Ovary (tissue), 10 donors: ENCODE measurements at places on chromosomes 2 and 18. TPM values are rescaled to one million over a fixed set of nuclear protein-coding genes. Genes with fewer than 3 reads are reported as not detected.

The TGFA gene
- 0.08 TPM for total RNA-seq

- no peak for DNase-seq
- no peaks in the 10 kb centered on the region for H3K4me1 ChIP-seq
- H3K4me3 ChIP-seq = no peak overlapping the region
- H3K27me3 ChIP-seq = no peaks in the 10 kb centered on the region
- no peak overlapping the region for H3K27ac ChIP-seq
These were observed 36.7 kb downstream of the DYNC1I2 start for GRCh38 chr2:171723716-171724683.

DNA sequence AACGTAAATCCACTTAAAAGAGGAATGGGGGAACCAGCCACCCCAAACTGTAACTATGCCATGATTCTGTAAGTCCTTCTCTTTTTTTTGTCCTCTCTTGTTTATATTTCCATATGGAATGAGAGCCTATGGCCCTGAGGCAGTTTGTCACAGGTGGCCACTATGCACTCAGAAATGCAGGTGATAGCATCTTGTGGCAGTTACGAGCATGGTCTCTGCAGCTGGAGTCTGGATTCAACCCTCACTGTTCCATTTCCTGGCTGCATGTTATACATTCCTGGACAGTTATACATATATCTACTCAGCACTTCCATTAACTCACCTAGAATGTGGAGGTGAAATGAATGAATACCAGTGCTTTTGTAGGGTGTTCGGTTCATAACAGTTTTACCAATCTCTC lies 291.5 kb upstream of the FANCL start:
- no peaks in the 10 kb centered on the region for H3K4me1 ChIP-seq
- DNase-seq = no peak
- no peak overlapping the region for H3K27ac ChIP-seq

GRCh38 chr2:150599889-150600288 lies 112.4 kb upstream of the RND3 start:
- H3K27me3 ChIP-seq = no peaks in the 10 kb centered on the region
- H3K4me3 ChIP-seq = no peak overlapping the region
- DNase-seq = no peak
- H3K36me3 ChIP-seq = no peaks in the 10 kb centered on the region
- H3K27ac ChIP-seq = no peak overlapping the region
- H3K4me1 ChIP-seq = no peaks in the 10 kb centered on the region

DNA sequence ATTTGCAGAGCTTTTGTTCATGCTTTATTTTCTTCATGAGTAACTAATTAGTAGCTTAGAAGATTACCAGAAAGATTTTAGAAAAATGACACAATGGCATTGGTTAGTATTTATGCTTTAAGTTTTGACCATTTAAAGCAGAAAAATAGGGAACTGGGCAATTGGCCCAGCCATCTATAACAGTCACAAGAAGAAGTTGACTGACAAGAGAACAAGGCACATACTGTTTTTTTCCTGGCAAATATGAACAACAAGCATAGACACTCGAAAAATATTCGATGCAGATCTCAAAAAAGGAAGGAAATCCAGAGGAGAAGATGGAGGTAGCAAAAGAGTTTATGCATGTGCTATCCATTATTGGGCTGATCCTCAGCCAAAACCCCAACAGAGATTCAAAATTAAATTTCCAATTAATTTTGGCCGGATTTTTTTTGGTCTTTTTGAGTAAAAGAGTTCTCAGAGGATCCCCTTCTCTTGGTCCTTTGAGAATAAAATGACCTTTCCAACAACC lies 200.8 kb upstream of the SLC35G4 start:
- H3K27me3 ChIP-seq = no peaks in the 10 kb centered on the region
- no peak overlapping the region for H3K27ac ChIP-seq
- no peak for DNase-seq

DNA sequence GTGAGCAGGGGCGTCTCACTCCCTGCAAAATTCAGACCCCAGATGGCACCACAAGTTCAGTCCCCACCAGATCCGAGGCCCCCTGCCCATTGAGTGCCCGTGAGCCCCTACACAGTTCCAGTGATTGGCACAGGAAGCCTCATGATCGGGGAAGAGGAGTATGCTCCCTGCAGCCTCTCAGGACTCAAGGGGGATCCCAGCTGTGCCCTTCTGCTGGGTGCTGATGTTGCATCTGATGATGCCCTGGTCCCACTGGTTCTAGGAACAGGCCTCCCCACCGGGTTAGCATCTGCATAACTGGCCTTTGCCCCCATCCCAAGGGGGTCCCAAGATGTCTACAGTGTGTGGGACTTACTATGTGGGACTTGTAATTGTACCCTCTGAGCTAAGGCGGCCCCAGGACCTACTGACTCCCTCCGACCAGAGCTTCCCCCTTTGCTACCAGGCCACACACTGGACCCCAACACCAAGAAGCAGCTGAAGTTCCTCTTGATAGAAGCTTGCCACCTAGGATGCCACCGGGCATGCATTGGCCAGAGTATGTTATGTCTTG lies 8.6 kb downstream of the ALPG start:
- no peaks in the 10 kb centered on the region for H3K27me3 ChIP-seq
- H3K4me3 ChIP-seq = no peak overlapping the region
- H3K36me3 ChIP-seq = no peaks in the 10 kb centered on the region
- H3K4me1 ChIP-seq = peaks cover 5% of the 10 kb centered on the region
- DNase-seq = no peak
- no peak overlapping the region for H3K27ac ChIP-seq

The CNGA3 gene
- 0.34 TPM for total RNA-seq

GRCh38 chr2:69242651-69243051 lies 144.4 kb downstream of the GFPT1 start:
- H3K4me1 ChIP-seq = peaks cover 4% of the 10 kb centered on the region
- H3K27ac ChIP-seq = no peak overlapping the region
- no peak for DNase-seq
- no peak overlapping the region for H3K4me3 ChIP-seq
- H3K27me3 ChIP-seq = no peaks in the 10 kb centered on the region
- H3K36me3 ChIP-seq = no peaks in the 10 kb centered on the region

The CYRIA gene
- total RNA-seq = 9.7 TPM

DNA sequence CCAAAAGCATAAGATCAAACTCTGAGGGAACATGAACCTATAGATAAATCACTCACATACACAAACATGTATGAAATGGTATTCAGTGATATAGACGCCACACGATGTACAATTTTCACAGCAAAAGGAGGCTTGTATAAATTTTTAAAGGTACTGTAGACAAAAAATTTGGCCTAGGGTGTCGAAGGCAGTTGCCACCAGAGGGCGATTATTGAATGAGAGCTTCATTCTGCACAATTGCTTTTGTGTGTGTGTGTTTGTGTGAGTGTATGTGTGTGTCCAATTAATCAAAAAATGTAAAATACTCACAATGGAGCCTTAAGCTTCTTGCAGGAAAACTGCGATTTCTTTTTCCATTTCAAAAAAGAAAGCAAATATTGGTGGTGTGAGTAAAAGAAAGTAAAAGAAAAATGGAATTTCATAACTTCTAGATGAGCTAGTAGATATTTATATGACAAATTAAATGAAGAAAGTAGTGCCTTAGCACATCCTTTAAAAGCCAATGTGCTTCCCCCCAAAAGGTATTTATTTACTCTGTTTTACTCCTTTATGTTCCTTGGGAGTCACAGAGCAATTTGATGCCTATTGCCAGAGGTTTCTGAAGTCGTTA lies 800.1 kb downstream of the SATB2 start:
- no peaks in the 10 kb centered on the region for H3K27me3 ChIP-seq
- H3K27ac ChIP-seq = no peak overlapping the region
- DNase-seq = no peak
- no peak overlapping the region for H3K4me3 ChIP-seq

The C2orf80 gene
- not detected for total RNA-seq

The CAMKMT gene
- total RNA-seq = 8.9 TPM

GRCh38 chr18:37846996-37847395 lies 281.4 kb upstream of the CELF4 start:
- DNase-seq = no peak
- no peak overlapping the region for H3K27ac ChIP-seq
- no peaks in the 10 kb centered on the region for H3K4me1 ChIP-seq
- H3K27me3 ChIP-seq = no peaks in the 10 kb centered on the region
- H3K36me3 ChIP-seq = no peaks in the 10 kb centered on the region
- no peak overlapping the region for H3K4me3 ChIP-seq

- H3K27ac ChIP-seq = no peak overlapping the region
- H3K27me3 ChIP-seq = no peaks in the 10 kb centered on the region
- no peak for DNase-seq
These were observed 18.9 kb downstream of the GNLY start for GRCh38 chr2:85712849-85713612.

DNA sequence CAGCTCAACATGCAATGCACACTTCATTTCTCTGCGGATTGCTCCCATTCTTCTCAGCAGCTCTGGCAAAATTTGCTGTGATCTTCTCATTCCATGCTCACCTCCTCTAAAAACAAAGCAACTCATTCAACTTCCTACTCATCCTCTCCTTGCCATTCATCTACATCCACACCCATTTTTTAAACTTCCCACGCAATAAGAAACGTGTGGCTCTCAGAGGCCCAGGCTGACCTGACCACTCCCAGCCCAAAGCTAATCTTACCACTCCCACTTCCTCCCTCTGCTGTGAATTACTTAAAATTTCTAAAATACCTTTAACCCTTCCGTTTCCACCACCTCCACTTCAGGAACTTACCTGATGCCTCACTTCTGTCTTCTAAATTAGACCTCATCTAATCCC lies 15.2 kb downstream of the ABCB11 start:
- H3K27me3 ChIP-seq = no peaks in the 10 kb centered on the region
- no peak for DNase-seq
- no peak overlapping the region for H3K4me3 ChIP-seq
- no peak overlapping the region for H3K27ac ChIP-seq

- H3K27me3 ChIP-seq = no peaks in the 10 kb centered on the region
- no peak overlapping the region for H3K27ac ChIP-seq
- DNase-seq = no peak
- H3K4me1 ChIP-seq = no peaks in the 10 kb centered on the region
- H3K4me3 ChIP-seq = no peak overlapping the region
These were observed 83.9 kb downstream of the PIK3C3 start for GRCh38 chr18:42038936-42039335.

- peaks cover 11% of the 10 kb centered on the region for H3K4me1 ChIP-seq
- H3K27me3 ChIP-seq = no peaks in the 10 kb centered on the region
- no peak overlapping the region for H3K4me3 ChIP-seq
- H3K36me3 ChIP-seq = no peaks in the 10 kb centered on the region
- no peak for DNase-seq
- H3K27ac ChIP-seq = no peak overlapping the region
These were observed 339.8 kb downstream of the NYAP2 start for GRCh38 chr2:225739328-225739727.

DNA sequence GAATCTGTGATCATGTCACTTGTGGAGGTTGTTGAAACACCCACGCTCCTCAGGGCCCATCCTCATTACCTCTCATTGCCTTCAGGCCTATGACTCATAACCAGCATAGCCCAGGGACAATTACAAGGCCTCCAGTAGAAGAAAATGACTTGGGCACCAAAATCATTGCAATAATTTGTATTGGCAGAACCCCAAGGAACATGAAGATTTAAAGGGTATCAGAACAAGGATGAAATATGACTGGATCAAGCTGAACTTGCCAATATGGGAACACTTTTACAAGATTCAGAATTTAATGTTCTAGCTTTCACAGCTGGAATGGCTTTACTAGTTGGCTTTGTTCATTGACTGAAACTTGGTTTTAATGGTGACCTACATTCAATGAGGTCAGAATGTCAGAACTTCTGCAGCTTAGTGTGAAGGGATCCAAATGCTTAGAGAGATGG lies 156.4 kb downstream of the COPS8 start:
- no peaks in the 10 kb centered on the region for H3K27me3 ChIP-seq
- peaks cover 2% of the 10 kb centered on the region for H3K4me1 ChIP-seq

GRCh38 chr2:66851449-66851872 lies 416.5 kb downstream of the MEIS1 start:
- no peaks in the 10 kb centered on the region for H3K36me3 ChIP-seq
- no peak overlapping the region for H3K4me3 ChIP-seq
- peaks cover 13% of the 10 kb centered on the region for H3K4me1 ChIP-seq
- DNase-seq = no peak
- no peak overlapping the region for H3K27ac ChIP-seq

DNA sequence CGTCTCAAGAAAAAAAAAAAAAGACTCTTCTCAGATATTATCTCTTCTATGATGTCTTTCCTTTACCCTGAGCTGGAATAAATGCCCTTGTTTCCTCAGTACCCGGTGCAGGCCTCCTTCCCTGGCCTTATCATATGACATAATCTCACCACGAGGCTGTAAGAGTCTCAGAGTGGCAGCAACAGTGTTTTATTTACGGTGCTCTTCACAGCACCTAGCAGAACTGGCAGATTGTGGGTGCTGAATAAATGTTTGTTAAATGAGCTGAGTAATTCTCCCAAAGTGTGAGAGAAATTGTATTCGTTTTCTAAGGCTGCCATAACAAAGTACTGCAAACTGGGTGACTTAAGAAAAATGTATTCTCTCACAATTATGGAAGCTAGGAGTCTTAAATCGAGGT lies 82.8 kb upstream of the CD28 start:
- H3K27ac ChIP-seq = no peak overlapping the region
- no peak overlapping the region for H3K4me3 ChIP-seq
- no peaks in the 10 kb centered on the region for H3K36me3 ChIP-seq
- H3K4me1 ChIP-seq = peaks cover 9% of the 10 kb centered on the region
- no peaks in the 10 kb centered on the region for H3K27me3 ChIP-seq
- DNase-seq = no peak

DNA sequence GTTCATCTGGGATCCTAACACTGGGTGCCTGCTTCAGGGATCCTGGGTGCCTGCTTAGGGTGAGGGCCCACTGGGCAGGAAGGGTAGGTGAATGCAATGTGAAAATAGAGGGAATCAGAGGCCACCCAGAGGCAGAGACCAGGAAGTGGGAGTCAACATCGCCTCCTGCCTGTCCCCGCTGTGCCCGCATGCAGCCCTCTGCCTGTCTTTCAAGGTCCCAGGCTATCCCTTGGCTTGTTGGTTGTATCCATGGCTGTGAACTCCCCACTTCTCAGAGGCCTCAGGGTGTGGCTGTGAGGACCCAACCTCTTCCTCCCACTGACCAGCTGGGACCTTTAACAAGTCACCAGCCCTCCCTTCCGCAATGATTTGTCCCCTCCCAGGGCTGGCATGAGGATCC lies 26.5 kb downstream of the PSD4 start:
- H3K27ac ChIP-seq = no peak overlapping the region
- H3K4me3 ChIP-seq = no peak overlapping the region
- no peaks in the 10 kb centered on the region for H3K36me3 ChIP-seq
- no peaks in the 10 kb centered on the region for H3K27me3 ChIP-seq
- no peaks in the 10 kb centered on the region for H3K4me1 ChIP-seq

The C2orf78 gene
- not detected for total RNA-seq

DNA sequence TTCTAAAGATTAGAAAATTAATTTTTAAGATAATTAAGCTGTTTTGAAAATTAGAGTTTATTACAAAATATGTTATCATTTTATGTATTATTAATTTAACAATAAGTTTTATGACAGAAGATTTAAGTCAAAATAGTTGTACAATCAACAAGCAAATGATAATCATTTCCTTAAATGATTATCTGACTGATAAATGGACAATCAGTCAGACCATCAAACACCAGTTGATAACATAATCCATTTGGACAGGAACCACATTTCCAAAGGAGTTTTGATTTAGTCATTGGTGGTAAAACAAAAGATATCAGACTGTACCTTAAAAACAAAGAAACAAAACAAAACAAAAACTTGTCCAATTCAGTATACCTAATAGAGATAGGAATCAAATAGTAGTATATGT lies 1.9 kb downstream of the TFPI start:
- no peaks in the 10 kb centered on the region for H3K4me1 ChIP-seq
- H3K27me3 ChIP-seq = no peaks in the 10 kb centered on the region
- H3K36me3 ChIP-seq = no peaks in the 10 kb centered on the region
- no peak overlapping the region for H3K27ac ChIP-seq
- DNase-seq = no peak

The COLEC12 gene
- total RNA-seq = 5.5 TPM

GRCh38 chr2:234671716-234672115 lies 174.8 kb upstream of the ARL4C start:
- no peaks in the 10 kb centered on the region for H3K27me3 ChIP-seq
- no peak overlapping the region for H3K27ac ChIP-seq
- H3K36me3 ChIP-seq = no peaks in the 10 kb centered on the region
- H3K4me1 ChIP-seq = peaks cover 2% of the 10 kb centered on the region
